ENCODE measurements at places on chromosomes 7 and 10.

- peak; percentile 17 for DNase-seq
Measured at GRCh38 chr10:99870123-99870730, 87.8 kb downstream of the ABCC2 start.

GRCh38 chr10:2111965-2112364, 374.6 kb upstream of the ADARB2 start:
- DNase-seq = no peak

DNA sequence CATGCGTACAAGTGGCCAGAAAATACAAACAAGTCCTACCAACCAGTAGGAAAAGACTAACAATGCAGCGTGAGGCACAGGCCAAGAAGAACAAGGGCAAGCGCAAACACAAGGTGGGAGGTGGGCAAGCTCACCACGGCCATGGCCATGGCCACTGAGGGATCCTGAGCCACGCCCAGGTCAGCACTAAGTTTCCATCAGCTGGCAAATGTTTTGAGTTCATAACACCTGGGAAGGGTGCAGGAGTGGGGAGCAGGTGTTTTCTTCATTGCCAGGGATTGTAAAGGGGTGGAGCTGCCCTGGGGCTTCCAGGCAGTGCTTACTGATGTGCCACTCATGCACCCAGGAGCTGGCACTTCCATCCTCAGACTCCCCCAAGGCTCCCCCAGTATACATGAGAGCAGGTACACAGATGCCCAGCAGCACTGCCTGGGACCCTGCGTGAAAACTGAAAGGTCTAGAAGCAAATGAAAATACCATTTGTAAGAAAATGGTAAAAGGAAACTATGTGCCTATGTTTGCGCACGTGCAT, 139.2 kb upstream of the RET start:
- no peak for DNase-seq

GRCh38 chr7:106693677-106694353, 32.9 kb upstream of the CCDC71L start:
- peak; percentile 32 for DNase-seq

DNA sequence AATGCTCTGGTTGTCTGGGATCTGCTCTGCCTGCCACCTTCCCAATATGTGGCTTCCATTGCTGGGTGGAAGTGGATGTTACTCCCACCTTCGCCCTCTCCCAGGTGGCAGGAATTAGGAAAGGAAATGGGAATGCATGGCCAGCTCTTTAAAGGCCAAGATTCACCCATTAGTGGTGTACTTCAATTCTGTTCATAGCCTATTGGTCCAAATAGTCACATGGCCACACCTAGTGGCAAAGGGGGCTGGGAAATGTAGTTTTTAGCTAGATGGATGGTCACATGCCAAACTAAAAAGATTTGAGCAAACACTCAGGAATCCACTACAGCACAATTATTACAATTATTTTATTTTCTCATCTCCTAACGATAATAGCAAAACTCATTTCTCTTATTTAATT, 135.1 kb downstream of the NPY start:
- DNase-seq = peak; percentile 36

GRCh38 chr7:73903321-73904218, 42.6 kb downstream of the TMEM270 start:
- DNase-seq = no peak

DNA sequence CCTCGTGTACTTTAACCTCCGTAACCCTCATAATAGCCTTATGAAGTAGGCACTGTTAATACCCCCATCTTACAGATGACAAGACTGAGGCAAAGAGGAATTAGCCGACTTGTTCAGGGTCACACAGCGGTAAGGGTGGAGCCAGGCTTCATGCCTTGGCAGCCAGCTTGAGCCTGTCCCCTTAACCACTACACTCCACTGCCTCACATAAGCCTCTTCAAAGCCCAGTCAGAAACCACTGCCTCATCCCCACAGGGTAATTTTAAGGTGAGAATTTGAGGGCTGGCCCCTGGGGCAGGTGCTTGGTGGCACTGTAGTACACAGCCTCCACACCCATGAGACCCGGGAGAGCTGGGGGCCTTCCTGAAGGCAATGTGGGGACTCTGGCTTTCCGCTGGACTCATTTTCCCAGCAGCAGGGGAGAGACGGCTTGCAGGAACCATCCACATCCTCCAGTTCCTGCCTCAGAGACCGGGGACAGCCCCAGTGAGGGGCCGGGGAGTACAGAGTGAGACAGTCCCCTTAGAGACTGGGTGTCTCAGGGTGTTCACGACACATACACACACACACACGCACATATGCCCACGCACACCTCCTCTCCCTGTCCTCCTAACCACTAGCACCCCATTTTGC, 7.6 kb upstream of the C10orf105 start:
- DNase-seq = no peak

- no peak for DNase-seq
Measured at GRCh38 chr10:3882855-3883254, 97.8 kb upstream of the KLF6 start.

- no peak for DNase-seq
Measured at GRCh38 chr7:116518961-116519360, 5.9 kb upstream of the CAV1 start.

DNA sequence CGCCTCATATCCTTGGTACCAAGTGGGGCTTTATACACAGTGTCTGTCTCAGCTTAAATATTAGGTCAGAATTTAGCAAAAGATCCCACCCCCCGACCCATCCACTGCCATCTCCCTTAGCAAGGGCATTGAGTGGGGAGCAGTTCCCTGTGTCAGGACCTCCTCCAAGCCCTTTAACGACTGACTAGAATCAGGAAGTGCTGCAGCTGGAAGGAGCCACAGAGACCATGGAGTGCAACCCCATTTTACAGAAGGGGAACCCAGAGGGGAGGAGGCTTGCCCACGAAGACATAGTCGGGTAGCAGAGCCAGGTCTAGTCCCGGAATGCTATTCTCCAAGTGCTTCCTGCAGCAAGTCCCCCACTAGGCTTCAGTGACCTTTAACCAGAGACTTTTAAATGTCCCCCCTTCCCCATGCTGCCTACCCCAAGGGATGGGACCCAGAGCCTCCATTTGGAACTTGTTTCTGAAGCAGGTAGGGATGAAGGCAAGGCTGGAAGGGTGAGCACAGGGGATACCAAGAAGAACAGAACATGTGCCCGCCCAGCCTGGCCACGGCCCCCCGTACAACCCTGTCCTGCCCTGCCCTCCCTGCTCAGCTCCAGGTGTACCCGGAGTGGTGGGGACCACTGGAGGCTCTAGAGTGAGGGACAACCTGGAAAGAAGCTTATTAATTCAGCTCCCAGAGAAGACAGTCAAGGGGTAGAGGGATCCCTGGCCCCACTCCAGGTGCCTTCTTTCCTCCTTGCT, 41.3 kb downstream of the C10orf105 start:
- no peak for DNase-seq

DNA sequence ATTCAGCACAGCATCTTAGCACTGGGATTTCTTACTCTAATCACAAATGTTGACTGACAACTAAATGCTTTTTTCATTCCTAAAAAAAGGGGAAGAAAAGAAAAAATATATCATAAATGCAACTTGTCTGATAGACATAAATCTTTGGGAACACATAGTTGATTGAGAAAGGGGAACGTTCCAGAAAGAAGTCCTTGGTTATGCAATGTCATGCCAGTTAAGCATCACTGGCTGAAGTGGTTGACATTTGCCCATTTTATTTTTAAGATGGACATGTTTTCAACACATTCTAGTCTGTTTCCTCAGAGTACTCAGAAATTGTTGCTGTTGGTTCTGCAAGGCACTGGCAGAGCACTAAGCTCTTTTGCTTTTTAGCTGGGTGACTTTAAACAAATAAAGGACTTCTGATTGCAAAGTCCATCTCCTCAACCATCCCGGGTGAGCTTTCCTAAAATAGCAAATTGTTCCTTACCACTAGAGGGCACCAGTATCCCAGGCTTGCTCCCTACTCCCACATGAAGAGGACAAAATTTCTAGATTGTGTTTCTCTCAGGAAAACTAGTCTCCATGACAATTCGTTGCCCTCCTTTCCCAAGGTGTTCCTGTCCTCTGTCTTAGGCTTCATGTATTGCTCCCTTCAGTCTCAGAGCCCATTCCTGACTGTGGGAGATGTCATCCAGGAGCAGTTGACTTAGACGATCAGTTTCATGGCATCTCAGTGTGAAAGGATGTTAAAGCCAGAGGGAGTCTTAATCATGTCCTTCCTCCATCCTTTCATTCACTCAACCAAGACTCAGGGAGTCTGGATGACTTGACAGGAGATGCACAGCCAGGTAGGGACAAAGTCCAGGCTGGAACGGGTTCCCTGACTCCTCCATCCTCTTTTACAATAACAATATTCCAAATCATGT, 23.9 kb downstream of the OPALIN start:
- DNase-seq = peak; percentile 56

DNA sequence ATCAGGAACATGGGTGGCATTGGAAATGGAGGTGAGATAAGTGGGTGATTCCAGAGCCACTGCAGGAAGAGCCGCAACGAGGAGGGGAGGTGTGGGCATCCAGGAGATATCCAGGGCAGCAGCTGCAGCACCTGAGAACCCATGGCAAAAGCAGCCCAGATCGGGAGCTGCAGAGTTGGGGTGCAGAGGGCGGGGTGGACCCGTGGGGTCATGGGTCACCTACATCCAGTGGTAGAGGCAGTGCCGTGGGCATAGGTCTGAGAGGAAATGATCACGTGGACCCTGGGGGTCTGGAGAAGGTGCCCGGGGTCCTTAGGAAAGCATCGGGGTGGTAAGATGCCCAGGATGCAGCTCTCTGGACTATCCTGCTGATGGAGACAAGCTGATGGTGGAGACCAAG, 530.0 kb downstream of the GLRX3 start:
- DNase-seq = no peak

DNA sequence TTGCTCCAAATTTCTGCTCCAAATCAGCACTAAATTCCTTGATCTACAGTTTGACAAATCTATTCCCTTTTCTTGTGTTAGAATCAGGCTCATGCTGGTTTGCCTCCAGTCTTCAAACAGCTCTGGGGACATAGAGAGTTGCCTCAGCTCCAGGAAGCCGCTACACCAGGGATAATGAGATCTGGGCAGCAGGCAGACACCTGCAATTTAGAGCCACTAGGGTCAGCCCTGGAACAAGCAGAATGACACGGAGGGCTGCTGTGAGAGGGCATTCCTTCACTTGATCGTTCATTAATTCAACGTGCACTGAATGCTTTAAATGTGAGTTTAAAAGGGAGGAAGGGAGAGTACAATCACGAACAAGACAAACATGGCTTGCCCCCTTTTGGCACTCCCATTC, 3.7 kb upstream of the ELMO1 start:
- DNase-seq = no peak

DNA sequence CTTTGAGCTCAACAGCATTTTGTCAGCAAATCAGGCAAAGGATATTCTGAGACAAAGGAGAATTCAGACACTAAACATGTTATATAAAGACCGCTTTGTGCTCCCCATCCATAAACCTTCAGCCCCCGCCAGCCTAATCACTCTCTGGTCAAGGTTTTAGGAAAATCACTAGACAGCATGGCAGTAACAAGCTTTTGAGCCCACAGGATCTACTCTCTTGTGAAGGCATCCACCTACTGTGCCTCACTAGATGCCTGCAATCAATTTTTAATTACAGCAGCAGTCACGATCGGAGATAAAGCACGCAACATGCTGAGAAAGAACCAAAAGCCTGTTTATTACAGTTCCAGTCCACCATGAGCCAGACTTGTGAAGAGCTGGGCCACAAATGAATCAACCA, 19.1 kb downstream of the PDE1C start:
- no peak for DNase-seq

GRCh38 chr10:6659451-6659850, 79.4 kb upstream of the PRKCQ start:
- no peak for DNase-seq

- peak; percentile 96 for DNase-seq
Measured at GRCh38 chr10:3774814-3775695, 10.0 kb downstream of the KLF6 start.

DNA sequence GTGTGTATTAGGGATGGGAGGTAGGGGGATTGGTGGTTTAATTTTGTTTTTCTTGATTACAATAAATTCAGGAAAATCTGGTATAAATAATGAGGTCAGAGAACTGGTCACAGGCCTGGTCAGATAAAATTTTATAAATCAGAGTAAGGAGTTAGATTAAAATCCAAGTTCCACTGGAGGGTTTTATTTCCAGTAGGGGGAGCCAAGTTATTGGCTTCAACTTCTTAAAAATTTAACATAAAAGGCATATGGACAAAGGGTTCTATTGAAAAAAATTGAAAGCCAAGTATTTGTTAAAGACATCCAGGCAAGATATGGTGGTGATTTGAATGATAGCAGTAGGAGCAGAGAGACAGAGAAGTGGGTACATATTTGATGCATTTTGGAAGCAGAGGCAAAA, 763.3 kb downstream of the SORCS1 start:
- peak; percentile 29 for DNase-seq

DNA sequence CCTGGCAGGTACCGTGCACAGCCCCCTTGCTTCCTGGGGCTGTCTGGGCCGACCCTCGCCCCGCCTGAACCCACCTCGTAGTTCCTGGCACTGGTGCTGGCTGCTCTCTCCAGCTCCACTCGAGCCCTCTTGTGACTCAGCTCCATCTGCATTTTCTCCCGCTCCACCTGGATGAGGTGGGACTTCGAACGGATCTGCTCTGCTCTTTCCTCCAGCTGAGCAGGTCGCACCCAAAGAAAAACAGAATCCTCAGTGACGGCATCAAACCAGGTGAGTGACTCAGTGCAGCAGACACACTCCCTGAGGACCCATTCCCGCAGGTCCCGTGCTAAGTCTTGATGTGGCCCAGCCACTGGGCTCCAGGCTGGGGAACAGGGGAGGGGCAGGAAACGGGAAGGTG, 7.4 kb downstream of the MAD1L1 start:
- no peak for DNase-seq

DNA sequence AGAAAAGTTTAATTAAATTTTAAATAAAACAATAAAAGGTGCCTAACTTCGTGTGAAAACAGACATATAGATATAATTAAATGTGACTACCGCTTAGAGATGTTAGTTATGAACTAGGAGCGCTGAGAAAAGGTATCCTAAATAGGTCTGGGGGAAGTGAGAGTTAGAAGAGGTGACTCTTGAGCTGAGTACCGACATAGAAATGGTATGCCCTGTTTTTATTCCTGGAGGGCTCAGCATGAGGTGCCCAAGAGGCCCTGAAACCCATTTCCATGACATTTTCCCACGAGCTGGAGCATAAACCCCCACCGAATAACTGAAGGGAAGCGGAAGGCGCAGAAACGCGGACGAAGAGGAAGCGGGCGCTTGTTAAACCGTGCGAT, 433 bp upstream of the STARD3NL start:
- no peak for DNase-seq

- DNase-seq = no peak
Measured at GRCh38 chr7:132603220-132603833, 27.1 kb upstream of the PLXNA4 start.

- peak; percentile 38 for DNase-seq
Measured at GRCh38 chr10:17527514-17528146, 73.2 kb upstream of the ST8SIA6 start.

GRCh38 chr10:71433768-71434744, 37.3 kb downstream of the CDH23 start:
- no peak for DNase-seq

- no peak for DNase-seq
Measured at GRCh38 chr7:110296321-110296720, 794.6 kb upstream of the LRRN3 start.

- no peak for DNase-seq
Measured at GRCh38 chr10:33455029-33455428, 120.6 kb upstream of the NRP1 start.

GRCh38 chr7:2478399-2478785, 2.2 kb upstream of the GRIFIN start:
- DNase-seq = peak; percentile 89
